Renal cortical epithelial cell (primary cell): ENCODE measurements at places on chromosomes 16 and 17.
A peak's percentile ranks its signal among the peaks of the same experiment; 100 is the strongest.

DNA sequence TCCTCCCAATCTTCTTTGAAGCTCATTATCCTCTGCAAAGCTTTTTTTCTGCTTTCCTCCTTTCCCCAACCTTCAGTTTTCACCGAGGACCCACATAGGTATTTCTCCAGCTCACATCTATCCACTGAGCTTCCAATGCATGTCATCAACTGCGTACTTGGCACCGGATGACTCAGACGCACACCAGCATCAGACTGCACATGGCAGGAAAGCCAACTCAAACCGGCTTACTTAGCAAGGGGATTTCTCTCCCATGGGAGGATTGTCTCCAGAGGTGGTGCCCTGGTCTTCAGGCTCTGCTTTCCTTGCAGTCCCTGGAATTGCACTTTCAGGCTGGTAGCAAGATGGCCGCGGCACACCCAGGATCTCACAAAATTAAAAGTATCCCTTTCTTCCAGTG is 1.7 kb upstream of the AKTIP start:
- peak; percentile 85 for DNase-seq

DNA sequence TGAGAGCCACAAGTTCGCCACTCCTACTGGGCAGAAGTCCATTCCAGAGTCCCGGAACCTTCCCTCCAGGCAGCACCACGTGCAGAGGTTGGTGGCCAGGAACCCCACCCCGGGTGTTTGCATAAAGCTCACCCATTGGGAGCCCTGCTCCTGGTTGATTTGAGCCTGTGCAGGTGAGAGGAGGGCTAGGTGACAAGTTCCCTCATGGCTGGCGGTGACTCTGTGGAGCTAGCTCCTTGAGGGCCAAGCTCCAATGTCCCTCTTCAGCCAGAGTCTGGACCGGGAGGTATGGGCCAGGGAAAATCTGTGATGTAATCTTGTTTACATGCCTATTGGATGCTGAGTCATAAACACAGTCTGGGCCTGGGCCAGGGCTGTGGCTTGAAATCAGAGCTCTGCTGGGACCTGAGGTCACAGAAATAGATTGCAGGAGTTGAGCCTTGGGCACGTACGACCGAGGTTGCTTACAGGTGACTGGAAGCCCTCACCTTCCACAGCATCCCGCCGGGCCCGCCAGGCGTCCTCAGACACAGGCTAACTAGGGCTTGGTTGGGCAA is 118.9 kb downstream of the AATF start:
- peak; percentile 93 for DNase-seq

DNA sequence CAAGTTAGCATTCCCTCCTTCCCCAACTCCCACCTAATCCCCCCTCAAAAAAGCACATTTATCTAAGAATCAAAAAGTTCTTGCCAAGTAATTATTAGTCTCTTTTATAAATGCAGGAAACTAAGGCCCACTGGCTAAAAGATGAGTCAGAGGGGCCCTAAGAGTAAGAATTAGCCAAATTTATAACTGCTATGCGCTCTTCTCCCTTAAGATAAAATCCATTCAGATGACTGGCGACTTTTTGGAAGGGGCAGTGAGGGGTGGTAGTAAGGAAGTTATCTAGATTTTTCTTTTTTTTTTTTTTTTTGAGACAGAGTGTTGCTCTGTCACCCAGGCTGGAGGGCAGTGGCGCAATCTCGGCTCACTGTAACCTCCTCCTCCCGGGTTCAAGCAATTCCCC is 17.1 kb downstream of the ZNF652 start:
- DNase-seq: no peak

DNA sequence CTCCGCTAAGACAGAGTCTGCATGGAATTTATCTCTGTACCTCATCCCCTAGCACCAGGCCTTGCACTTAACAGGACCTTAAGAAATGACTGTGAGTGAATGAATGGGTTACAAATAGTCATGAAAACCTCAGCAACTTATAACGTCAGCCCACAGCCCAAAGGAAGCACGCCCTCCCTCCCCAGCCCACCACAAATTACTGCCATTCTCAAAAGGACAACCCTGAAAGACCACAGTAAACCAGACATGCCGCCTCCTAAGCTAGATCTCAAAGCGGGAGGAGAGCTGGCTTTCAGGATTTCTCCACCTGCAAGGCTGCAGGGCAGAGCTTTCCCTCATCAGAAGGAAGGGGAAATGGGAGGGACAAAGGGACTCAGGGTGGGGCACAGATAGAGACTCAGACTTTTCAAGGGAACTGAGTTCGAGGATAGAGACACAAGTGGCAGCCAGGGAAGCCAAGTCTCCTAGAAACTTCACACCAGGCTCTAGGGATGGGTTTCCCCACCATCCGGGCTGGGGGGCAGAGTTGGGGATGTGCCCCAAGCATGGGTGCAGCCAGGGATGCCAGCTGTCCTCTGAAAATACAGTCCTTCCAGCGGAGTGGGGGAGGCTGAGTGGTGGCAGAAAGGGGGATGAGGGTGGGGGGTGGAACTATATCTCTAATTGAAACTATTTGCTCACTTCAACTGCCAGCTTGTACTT is 56.7 kb downstream of the PLXDC1 start:
- DNase-seq: no peak

DNA sequence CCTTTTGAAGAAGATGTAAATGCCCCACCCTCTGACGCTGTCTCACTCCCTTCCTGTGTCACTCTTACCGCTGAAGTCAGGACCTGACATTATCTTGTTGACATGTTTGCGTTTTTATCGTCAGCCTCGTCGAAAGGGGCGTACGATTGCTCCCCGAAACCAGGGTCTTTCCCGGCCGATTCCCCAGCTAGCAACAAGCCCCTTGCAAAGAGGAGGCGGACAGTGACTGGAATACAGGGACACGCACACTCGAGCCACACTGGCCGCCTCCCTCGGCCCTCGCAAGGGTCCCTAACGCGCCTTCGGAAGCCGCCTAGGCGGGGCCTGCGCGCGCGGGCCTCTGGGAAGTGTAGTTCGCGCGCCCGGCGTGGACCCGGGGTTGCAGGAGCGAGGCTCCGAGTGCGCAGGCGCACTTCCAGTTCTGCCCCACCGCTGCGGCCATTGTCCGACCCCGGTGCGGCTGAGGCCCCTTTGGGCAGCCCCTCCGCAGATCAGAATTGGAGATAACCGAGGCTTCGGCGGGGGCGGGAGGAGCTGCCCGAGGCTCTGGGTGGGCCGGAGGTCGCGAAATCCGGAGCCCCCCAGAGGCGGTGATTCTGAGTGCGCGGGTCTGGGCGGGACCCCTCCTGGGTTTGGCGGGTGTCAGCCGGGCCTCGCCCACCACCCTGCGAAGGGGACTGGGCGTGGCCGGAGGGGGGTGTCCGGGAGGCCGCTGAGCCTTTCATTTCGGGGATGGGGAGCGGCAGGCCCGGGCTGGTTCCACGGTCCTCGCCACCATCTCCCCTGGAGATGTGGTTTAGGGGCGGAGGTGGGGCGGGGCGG is at the start of gene ZFP90:
Gene ZFP90, plus strand, starts transcription at position 412 of the 822 bp plus-strand sequence. CDS start 502 bp downstream, outside the sequence.
- peak; percentile 50 for DNase-seq

DNA sequence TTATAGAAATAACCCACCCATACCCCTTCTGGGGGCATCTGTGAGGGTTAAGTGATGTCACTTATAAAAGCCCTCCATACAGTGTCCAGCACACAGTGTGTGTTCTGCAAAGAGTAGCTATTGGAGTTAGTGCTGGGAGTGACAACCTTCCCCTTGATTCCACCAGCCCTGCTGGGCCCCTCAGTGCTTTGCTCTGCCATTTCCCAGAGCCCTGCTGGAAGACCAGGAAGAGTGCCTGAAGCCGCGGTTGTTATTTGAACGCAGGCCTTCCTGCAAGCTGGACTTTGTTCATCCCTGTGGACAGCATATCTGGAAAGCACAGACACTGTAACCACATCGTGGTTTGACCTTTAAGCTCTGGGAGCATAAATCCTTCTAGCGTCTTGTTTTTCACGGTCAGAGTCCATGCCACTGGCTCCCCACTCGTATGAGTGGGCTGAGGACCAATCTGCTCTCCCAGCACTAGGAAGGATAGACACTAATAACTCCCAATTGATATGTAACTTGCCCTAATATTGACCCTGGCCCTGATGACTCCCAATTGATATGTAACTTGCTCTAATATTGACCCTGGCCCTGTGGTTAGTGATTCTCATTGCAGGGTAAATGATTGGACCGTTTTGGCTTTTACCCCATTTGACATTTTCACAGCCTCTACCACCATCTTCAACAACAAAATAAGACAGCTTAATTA is 297.1 kb upstream of the MAF start:
- DNase-seq: peak; percentile 96

DNA sequence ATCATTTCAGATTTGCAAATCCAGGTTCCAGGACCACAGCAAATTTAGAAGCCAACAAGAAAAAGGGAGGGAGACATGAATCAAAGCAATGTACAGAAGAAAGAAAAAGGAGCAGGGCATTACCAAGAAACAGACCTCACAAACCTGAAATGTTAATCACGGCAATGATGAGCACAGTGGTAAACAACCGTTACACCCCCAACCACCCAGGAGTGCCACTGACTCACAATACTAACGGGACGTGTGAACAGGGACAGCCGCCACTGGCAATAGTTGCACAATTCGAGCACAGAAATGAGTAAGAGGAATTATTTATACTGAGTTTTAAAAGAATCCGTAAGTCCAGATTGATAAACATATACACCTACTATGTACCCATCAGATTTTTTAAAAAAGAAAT is 13.8 kb downstream of the USP22 start:
- DNase-seq: peak; percentile 81

- no peak for DNase-seq
Observed at GRCh38 chr16:67800338-67800926, 5.9 kb downstream of the RANBP10 start.

DNA sequence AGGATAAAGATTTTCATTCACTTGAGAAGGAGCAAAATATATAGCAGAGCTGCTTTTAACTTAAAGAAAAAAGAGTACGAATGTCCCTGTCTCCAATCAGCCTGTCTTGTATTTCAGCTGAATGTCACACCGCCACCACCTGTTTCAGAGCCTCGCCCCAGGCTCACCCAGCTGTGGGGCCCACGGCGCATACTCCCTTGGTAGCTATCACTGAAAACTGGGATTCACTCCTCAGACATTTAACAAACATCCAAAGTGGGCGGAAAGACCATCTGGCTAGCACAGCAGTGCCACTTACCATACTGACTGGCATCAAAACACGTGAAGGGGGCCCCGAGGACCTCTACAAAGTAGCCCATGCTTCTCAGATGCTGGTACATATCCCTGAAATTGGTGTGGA is 25.4 kb upstream of the SLC38A8 start:
- no peak for DNase-seq

DNA sequence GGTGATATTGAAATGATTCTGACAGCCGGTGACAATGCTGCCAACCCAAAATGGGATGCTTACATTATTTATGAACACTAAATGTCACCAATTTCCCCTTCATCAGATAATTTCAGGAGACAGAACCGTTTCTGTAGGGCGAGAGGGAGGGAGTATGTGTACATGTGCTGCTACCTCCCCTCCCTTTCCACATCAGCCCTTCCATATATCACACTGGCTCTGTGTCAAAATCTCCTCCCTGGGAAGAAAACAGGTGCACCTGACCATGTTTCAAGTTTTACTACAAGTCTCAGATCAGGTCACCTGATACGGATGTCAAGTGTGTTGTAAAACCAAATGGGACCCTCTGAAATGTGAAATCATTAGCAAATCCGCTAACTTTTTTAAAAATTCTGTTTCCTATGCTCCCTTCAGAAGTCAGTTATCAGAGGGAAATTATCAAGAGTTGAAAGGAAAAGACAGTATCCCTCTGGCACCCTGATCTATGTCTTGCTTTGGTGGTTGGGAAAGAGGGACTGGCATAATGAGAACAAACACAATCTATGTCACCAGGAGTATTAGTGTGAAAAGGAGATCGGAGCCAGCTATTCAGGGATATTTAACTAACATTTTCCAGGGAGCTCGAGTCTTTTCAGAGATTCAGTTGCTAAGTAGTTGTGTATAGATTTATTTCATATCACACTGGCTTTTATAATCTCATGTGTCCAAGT is 1002.3 kb upstream of the CDH8 start:
- DNase-seq: no peak

DNA sequence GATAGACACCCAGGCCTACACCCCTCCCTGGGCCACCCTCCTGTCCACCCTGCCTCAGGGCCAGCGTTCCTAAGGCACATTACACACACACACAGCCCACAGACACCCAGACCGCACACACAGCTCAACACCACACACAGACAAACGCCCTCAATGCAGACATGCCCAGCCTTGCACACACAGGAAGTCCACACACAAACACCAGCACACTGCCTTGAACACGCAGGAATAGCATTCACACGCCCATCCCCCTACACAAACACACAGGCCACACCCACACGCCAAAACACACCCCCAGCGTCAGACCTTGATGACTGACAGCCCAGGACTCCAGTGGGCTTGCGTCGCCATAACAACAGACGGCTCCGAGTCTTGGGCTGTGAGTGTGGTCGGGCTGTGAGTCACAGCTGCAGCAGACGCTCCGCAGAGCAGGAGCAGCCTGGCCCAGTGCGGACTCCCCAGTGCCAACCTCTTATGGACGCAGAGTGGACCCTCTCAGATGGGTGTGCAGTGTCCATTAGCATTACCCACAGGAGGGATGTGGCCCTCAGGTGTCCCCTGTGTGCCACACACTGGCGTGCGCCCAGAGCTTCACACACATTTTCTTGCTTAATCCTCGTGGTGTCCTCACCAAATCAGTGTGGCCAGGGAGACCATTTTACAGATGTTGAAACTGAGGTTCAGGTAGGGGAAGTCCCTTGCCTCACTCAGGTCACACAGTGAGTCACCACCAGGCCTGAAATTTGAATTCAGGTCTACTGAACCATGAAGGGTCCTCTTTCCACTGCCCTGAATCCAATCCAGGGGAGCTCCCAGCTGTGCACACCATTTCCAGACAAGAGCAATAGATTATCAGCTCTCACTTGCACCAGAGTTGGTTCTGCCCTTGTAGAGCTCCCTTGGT is 17.8 kb upstream of the RAI1 start:
- DNase-seq: peak; percentile 93

DNA sequence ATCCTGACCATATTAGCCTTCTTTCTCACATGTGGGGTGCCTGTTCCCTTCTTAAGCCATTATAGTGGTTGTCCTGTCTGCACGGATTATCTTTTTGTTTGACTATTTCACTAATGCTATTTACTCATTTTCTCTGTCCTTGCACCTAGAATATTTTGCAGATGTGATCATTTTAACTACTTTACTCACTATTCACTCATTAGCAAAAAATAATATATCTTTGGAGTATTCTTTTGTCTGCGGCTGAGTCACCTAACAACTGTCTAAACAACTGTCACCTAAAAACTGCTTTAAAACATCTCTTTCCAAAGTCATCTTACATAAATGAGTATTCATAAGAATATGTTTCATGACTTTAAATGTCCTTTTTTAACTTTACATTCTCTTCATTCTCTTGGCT is 87.4 kb downstream of the KCNJ2 start:
- no peak for DNase-seq

GRCh38 chr16:13994239-13995106 is 74.5 kb downstream of the ERCC4 start:
- peak; percentile 33 for DNase-seq

GRCh38 chr16:81632392-81633146 is 146.5 kb upstream of the PLCG2 start:
- DNase-seq: peak; percentile 58

DNA sequence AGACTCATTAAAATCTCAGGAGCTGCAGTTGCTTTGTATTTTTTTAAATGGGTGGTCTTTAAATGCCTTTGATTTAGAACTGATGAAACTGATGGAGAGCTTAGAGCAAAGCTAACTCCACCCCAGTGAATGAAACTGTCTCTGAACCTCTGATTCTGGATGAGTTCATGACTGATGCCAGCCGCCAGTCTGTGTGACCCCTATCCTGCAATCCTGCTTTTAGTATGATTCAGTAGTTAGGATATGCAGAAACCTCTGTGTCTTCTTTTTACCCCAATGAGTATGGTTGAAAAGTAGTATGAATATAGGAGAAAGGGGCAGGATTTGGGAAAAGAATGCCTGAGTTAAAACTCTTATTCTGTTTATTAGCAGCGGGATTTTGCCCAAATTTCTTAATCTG is 12.3 kb upstream of the SALL1 start:
- no peak for DNase-seq
